SIG-M5 (cell line): ENCODE measurements at places on chromosomes 2 and 18.

GRCh38 chr2:85935746-85936208 is 47.0 kb upstream of the ST3GAL5 start:
- no peak for DNase-seq

- DNase-seq: no peak
Observed at GRCh38 chr2:224984637-224985036, 57.6 kb downstream of the DOCK10 start.

DNA sequence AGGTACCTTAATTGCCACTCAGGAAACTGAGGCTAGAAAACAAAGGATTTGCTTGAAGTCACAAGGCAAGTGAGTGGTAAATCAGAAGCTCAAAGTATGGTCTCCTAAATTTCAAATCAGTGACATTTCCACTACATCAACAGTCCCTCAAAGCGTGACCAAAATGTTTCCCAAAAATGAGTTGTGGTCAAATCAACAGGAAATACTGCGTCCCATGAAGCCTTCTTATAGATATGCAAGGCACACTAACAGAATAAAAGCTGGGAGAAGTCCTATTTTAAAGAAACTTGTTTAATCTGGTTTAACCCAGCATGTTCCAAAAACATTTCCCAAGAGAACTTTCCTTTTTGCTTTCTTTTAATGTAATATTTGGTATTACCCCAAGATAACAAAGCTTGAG is 249.4 kb downstream of the EXOC6B start:
- DNase-seq: no peak

GRCh38 chr2:16167870-16168426 is 227.6 kb downstream of the MYCN start:
- no peak for DNase-seq

DNA sequence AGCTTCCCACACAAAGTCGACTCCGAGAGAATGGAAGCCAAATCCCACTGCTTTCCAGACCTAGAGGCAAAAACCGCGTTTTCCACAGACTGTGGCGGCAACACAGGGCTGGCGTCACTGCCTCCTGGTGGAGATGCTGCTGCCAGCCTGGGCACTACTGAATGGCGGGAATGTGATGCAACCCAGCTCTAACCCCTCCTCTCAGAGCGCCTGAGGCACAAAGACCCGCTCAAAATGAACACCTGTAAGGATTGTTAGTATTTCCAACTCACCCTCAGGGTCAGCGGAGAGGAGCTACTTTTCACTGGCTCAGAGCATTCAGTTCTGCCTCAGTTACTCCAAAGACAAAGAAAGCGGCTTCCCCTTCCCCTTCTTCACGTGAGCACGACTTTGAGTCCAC is 548.0 kb upstream of the SALL3 start:
- DNase-seq: no peak

DNA sequence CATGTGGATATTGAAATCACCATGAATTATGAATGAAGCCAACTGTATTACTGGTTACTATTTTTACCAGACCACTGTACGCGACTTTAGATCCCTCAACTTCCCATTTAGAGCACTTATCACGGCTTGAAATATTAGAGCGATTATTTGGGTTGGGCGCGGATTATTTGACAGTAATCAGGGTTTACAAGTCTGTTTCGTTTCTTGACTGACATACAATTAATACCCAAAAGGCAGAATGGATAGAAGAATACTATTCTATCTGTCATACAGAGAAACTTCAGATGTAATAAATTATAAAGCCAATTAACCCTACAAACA is 496 bp upstream of the NAPG start:
- DNase-seq: no peak

- no peak for DNase-seq
Observed at GRCh38 chr18:51183372-51184090, 13.9 kb downstream of the MEX3C start.

GRCh38 chr2:132815516-132815915 is 145.5 kb upstream of the LYPD1 start:
- no peak for DNase-seq

DNA sequence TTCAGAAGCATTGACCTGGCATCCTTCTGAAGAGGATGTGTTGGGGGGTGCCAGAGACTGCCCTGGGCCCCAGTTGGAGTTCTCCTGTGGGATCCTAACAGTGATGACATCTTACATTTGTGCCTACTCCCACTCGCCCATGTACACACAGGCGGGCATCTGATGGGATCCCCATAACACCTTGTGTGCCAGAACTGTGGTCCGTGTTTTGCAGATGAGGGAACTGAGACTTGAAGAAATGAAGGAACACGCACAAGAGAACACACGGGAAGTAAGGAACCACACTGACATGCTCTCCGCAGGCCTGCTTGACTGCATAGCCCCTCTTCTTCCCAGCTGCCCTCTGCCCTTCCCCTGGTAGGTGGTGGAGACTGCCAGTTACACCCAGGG is 255.3 kb downstream of the MYCN start:
- no peak for DNase-seq

- DNase-seq: no peak
Observed at GRCh38 chr2:202317080-202317857, 51.7 kb downstream of the NOP58 start.

DNA sequence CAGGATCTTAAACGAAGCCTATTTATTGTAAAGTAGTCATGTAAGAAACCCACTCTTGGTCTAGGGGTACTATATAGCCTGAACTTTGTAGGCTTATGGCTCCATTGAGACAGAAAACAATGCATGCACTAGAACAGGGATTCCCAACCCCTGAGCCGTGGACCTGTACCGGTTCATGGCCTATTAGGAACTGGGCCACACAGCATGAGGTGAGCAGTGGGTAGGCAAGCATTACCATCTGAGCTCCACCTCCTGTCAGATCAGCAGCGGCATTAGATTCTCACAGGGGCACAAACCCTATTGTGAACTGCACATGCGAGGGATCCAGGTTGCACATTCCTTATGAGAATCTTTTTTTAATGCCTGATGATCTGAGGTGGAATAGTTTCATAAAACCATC is 59.2 kb downstream of the ROCK1 start:
- no peak for DNase-seq

- DNase-seq: no peak
Observed at GRCh38 chr2:137960223-137960622, 4.0 kb upstream of the HNMT start.

DNA sequence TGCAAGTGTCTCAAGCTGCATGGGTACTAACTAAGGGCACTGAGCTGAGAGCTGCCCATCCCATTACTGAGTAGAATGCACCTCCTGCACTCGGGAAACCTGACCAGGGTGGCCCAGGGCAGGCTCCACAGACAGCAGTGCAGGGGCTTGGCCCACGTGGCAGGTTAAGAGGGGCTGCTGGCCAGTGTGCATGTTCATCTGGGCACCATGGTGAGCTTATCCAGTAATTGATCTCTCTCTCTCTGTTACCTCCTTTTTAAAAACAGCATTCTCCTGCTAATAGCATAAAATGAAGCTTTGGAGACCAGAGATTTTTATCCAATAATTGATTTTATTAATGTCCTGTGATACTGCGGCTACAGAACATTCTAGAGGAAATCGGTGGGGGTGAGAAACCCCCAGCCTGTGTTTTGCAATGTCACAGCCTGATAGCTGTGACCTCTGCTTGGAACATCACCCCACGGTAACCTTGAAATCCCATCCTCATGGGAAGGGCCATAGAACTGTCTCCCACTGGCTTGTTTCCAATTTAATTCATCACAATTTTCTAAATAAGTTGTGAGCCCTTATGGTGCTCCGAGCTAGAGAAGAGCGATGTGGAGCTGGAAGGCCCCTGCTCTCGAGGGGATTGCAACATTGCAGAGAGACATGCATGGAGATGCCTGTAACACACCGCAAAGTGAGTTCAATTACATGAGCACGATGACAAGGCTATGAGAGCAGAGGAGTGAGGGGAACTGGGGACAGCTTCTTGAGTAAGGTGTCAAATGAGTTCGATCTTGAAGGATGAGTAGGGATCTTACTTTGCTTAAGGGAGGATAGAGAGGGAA is 143.8 kb downstream of the GALNT14 start:
- DNase-seq: no peak
